ENCODE measurements at places on chromosomes 4 and X. TPM values are rescaled to one million over a fixed set of nuclear protein-coding genes. Genes with fewer than 3 reads are reported as not detected.

DNA sequence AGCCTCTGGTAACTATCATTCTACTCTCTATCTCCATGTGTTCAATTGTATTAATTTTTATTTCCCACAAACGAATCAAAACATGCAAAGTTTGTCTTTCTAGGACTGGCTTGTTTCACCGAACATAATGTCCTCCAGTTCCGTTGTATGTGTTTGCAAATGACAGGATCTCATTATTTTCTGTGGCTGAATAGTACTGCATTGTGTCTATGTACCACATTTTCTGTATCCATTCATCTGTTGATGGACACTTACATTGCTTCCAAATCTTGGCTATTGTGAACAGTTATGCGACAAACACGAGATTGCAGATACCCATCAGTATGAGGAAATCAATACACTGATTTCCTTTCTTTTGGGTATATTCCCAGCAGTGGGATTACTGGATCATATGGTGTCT is 8.4 kb upstream of the LDOC1 start:
- DNase-seq, result no peak

The PHOX2B gene
- total RNA-seq, result not detected

DNA sequence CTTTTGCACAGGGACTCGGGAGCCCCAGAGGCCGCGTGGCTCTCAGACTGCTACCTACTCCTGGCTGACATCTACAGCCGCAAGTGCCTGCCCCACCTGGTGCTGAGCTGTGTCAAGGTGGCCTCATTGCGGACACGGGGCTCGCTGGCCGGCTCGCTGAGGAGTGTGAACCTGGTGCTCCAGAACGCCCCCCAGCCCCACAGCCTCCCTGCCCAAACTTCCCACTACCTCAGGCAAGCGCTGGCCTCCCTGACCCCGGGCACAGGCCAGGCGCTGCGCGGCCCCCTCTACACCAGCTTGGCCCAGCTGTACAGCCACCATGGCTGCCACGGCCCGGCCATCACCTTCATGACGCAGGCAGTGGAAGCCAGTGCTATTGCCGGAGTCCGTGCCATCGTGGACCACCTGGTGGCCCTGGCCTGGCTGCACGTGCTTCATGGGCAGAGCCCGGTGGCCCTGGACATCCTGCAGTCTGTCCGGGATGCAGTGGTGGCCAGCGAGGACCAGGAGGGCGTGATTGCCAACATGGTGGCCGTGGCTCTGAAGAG is 28.8 kb downstream of the SH3TC1 start:
- DNase-seq, result no peak

The CABS1 gene
- not detected for total RNA-seq

GRCh38 chrX:153397256-153397960 is 3.7 kb downstream of the PNMA6E start:
- DNase-seq, result no peak

DNA sequence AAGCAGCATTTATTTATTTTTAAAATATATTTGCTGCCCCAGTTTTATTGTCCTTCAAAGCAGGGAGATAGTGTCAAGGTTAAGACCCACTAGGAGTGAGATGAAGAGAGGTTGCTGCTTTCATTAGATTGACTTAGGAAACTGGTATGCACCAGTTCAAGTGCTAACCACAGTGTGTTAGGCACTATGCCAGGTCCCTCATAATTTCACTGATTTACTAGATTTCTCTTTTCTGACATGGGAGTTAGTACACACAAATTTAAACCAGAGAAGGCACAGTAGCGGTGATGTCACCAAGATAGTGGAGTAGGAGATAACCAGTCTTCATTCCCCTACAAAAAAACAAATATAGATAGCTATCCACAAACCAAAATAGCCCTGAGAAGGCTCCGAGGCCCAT is 14.3 kb downstream of the RRAGB start:
- DNase-seq, result no peak

The NPNT gene
- total RNA-seq, result 2.9 TPM

The DDX53 gene
- total RNA-seq, result not detected

The ARHGEF9 gene
- total RNA-seq, result 48.1 TPM

The ZNF718 gene
- total RNA-seq, result 5.9 TPM

DNA sequence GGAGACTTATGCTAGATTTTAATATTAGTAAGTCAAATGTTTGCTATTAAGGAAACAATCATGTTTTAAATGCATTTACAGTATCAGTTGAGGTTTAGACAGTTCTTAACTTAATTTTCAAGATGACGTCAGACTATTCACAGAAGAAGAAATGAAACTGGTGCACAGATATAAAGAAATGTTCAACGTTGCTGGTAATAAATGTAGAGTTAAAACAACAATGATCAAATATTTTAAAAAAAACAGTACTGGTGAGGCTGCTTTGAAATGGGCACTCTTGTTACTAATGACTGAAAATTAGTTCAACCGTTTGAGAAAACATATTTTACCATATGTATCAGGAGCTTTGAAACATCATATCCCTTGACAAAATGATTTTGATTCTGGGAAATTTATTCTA is 44.2 kb downstream of the ABHD18 start:
- DNase-seq, result no peak

GRCh38 chr4:19301527-19301926 is 950.2 kb upstream of the SLIT2 start:
- DNase-seq, result no peak

The C4orf51 gene
- total RNA-seq, result not detected

GRCh38 chr4:187827631-187828030 is 167.9 kb upstream of the ZFP42 start:
- DNase-seq, result no peak

The CYBB gene
- 18.7 TPM for total RNA-seq

The PGAM4 gene
- not detected for total RNA-seq

The HPGD gene
- total RNA-seq, result 1.4 TPM

- no peak for DNase-seq
Observed at GRCh38 chrX:69148946-69149345, 16.3 kb downstream of the PJA1 start.

DNA sequence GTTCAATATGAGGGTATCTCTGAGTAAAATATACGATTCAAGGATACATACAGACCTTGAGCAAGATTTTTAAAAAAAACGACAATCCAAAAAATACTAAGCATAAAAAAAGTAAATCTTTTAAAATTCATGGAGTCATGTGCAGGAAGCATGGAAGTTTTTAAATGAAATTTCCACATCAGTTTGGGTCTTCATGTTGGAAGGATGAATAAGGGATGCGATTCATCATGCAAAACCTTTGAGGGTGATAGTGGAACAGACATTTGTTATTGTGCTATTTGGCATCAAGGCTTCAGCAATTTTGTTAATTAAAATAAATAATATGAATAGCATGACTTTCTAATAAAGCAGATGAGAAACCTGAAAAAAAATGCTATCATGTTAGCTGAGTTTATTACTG is 815.0 kb upstream of the PCDH10 start:
- no peak for DNase-seq

The COX7B2 gene
- total RNA-seq, result not detected

Measured in left ventricle myocardium inferior (tissue), 1 donor.